ENCODE measurements at places on chromosomes 2 and 18.

GRCh38 chr2:27756544-27757498 is 14.7 kb upstream of the MRPL33 start:
- DNase-seq, result no peak

GRCh38 chr2:60334610-60335009 is 218.8 kb downstream of the BCL11A start:
- DNase-seq, result no peak

DNA sequence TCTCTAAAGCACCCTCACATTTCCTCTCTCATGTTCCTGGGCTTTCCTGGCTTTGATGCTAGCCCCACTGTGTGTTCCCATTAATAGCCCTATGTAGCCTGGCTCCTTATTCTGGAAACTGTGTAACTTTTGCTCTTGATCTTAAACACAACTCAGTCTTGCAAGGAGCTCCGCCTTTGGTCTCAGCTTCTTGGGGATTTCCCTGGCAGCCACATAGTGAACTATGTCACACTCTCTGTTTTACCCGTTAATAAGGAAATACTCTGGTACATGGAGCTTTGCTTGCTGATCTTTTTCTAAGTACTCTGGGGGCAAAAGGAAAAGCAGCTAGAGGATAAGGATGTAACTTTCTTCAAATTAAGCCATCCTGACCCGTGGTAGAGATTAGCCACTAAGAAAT is 259.3 kb downstream of the NEDD4L start:
- DNase-seq, result no peak

DNA sequence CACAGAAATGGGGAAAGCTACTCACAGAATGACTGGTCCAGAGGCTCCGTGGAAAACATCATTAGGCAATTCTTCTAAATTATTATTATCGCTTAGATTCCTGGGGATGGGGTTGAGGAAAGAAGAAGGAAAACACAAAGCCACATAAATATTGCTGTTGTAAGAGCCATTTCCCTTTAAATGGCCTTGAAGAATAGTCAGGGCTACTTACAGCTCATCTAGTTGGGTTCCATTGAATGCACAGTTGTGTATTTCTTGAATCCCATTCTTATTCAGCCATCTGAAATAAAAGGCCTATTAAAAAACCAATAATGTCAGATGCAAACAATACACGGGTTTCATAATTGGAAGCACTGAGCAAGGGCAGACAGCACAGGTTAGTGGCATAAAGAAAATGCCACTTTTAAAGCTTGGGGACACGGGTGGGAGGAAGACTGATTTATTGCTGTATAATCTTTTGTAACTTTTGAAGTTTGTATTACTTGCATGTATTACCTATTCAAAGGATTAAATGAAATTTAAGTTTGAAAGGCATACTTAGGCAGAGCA is 171.4 kb downstream of the FSHR start:
- DNase-seq, result no peak

DNA sequence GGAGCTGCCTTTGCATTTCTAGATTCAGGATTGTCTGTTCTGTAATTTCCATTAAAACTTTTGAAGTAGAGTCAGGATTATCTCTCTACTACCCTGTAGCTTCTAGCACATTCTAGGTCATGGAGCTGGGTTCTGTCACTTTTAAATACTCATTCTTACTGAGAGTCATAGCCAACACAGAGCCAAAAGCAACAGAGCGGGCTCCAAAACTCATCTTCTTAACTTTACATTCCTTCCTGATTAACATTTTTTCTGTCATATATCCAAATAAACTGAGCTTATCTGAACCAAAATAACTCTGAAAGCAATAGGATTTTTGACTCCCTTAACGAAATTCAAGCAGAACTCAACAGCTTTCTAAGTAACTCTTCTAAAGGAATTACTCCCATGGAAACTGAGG is 12.9 kb downstream of the PREPL start:
- DNase-seq, result peak; percentile 7

- no peak for DNase-seq
Observed at GRCh38 chr2:201128933-201129505, 13.1 kb downstream of the CFLAR start.

- no peak for DNase-seq
Observed at GRCh38 chr2:110876167-110876999, 144.0 kb downstream of the ACOXL start.

- DNase-seq, result no peak
Observed at GRCh38 chr2:128456281-128456680, 137.6 kb upstream of the HS6ST1 start.

- DNase-seq, result no peak
Observed at GRCh38 chr2:104164721-104165252, 689.1 kb upstream of the POU3F3 start.

DNA sequence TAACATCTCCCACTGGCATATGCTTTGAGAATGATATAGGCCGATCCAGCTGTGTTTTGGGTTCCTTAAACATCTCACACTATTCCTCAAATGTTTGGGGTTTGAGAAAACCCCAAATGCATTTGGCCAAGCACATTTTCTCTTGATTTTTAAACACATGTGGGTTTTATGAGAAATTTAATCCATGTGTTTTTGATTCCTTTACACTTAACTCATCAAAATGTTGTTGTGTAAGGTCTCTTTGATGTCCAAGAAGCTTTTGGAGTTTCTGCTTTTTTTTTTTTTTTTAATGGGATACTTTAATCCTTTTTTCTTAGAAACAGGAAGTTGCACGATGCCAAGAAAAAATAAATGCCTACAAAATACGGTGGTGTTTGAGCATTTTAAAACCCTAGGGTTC is 339.8 kb upstream of the TCF4 start:
- DNase-seq, result no peak

GRCh38 chr18:50313031-50313607 is 25.6 kb upstream of the CXXC1 start:
- DNase-seq, result no peak

Data from brain (organoid and tissue), 16 donors.